ENCODE measurements at places on chromosomes 2 and 18.

DNA sequence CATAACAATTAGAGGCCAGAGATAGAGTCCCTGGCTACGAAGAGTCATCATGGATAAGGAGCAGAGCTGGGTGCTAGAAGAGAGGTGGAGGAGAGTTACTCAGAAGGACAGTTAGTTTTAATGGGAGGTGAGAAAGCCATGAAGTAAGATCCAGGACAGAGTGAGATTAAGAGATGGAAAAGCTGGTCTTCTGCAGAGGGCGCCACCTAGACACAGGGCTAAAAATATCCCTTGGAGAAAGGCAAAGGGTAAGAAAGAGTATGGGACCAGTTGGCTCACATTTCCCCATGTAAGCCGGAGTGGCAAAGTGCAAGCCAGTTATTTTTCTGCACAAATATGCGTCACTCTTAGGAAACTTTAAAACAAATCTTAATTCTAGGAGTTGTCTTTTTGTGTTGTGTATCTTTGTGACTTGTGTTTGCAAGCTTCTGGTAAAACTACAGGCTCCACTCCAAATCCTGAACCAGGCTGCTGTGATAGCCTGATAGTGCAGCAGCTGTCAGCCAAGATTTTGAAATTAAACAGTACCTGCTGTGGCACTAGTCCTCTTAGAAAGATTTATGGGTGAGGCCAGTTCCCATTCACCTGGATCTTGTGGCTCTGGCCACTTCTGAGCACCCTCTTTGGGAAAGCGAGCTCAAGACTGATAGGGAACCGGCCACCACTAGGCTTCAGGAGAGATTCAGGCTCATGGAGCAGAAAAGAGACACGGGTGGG lies 204.2 kb downstream of the TPGS2 start:
- no peak for DNase-seq

DNA sequence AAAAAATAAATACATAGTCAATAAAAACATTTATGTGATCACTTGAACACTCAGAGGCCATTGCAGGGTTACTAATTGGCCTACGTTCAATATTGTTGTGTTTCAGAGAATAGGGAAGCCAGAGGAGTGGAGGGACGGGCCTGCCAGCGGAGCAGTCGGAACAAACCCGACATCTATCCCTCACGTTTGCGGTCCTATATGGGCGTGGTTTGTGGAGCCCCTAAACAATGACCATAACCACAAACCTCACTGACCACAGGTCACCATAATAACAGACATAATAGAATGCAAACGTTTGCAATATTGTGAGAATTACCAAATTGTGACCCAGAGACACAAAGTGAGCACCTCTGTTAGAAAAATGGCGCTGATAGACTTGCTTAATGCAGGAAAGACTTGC lies 19.5 kb upstream of the ZNF516 start:
- DNase-seq: no peak

DNA sequence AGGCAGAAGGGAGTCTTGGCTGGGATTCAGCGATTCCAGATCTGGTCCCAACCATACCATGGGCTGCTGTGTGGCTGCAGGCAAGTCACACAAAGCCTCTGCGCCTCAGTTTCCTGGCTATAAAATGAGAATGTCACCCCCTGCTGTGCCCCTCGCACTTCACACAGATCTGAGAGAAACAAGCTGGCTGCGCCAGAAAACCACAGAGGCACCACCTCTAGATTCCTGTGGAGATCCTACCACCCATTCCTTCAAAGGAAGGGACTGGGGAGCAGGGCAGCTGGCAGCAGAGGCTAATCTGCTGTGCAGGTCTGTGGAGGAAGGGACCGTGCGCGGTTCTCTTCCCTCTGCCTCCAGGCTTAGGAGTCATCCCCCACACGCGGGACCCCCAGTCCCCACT lies 19.8 kb downstream of the NEURL3 start:
- no peak for DNase-seq

GRCh38 chr2:156565066-156565710 lies 129.0 kb downstream of the GPD2 start:
- DNase-seq: no peak

- no peak for DNase-seq
These were observed 63.8 kb downstream of the RTP5 start for GRCh38 chr2:241933179-241933911.

- DNase-seq: no peak
These were observed 28.2 kb upstream of the AMMECR1L start for GRCh38 chr2:127913808-127914457.

DNA sequence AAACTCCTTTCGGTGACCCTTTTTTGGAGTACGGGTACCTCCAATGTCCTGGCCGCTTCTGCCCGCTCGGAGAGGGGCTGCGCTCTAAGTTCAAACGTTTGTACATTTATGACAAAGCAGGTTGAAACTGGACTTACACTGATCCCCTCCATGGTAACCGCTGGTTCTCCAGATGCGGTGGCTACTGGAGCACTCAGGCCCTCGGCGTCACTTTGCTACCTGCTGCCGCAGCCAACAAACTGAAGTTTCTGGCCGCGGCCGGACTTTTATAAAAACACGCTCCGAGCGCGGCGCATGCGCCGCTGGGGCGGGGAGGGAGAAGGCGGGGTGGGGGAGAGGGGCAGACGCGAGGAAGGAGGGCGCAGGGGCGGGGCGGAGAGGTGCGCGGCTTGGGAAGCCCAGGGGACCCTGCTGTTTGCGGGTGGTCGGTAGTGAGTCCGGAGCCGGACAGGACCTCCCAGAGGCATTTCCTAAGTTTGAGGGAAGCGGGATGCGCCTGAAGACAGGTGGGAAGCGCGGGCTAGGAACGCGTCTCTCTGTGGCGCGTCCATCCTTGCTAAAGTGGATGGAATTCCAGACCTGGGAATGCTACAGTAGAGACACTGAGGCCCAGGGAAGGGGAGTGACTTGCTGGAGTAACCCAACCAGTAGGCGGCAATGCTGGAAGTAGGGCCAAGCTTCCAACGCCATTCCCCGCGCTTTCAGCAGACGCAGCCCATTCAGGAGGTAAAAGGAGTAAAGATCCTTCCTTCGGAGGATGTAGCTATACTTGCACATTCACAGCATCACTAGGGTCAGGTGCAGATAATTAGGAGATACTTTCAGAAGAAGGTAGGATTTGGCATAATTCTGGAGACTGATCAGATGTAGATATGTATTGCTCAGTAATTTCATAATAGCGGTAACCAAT lies at the start of gene CXCR4:
TSS of gene CXCR4 (minus strand) at position 241 of the 910 bp plus-strand sequence. CDS start at position 152, 89 bp downstream.
- peak; percentile 69 for DNase-seq

DNA sequence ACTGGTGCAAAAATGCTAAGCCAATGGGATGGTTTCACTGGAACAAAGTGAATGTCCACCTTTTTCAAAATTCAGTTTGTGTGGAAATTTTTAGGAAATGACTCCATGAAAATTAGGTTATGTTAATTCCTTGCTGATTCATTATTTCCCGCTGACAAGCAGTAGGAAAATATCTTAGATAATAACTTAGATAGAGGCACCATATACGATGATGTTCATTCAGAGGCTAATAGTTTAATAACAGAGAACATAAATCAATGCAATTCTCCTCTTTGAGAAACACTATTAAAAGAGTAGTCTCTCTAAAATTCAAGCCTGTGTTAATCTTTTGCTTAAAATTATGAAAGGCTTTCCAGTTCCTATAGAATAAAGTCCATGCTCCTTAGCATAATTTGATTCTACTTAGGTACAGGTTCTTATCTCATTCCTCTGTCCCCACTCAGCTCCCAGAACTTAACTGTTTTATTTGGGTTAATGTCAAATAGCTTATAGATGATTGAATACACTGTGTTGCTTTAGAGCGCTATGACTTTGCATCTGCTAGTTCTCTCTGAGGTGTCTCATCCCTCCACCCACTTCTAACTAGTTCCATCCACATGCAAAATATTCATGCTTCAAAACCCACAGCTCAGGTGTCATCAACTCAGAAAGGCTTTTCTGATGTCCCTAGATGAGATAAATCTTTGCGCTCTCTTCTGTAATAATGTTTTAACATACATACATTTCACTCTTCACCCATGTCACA lies 503.6 kb downstream of the ERBB4 start:
- peak; percentile 8 for DNase-seq

DNA sequence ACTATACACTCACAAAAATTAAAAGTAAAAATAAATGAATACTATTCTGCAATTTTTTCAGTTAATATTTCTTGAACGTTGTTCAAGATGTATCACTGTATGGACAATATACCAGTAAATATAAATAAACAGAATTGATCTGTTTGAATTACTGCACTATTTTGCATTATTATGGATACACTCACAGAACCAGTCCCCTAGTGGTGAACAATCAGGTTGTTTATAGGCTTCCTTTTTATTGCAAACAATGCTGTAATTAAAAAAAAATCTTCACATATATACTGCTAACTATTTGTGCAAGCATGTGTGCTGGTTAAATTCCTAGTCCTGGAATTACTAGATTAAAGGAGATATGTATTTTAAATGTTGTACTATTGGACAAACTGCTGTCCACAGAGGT lies 306.0 kb downstream of the FBXO15 start:
- DNase-seq: no peak

DNA sequence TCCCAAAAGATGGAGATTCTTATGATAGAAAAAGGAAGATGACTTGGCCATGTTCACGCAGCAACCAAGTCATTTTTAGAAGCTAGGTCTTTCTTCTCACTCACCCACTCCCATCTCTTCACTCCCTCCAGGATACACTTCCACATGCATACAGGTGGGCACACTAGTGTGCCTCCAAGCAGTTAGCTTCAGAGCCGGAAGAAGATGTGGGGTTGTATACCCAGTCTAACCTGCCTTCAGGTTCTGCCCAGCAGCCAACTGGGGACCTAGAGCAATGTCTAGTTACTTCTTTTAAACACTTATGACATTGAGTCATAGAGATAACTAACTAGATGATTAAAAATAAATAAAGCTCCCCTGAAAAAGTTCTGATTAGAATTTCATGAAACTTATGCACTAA lies 21.8 kb upstream of the TANK start:
- DNase-seq: no peak

DNA sequence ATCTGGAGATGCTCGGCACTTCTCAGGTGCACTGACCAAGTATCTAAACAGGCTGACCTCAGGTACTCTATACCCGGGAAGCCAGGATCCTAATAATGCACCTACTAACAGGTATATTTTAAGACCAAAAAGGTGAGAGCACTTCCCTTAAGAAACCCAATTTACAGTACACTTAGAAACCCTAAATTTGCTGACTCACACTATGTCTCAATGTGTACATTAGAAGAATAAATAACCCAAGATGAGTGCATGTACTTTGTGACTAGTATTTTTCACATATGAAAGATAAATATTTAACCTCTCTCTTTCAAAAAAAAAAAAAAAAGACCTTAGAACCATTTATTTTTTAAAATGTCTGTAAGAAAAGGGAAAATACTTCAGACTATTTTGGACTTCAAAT lies 118.8 kb downstream of the ZNF516 start:
- no peak for DNase-seq

GRCh38 chr2:104849618-104850141 lies 4.2 kb upstream of the POU3F3 start:
- peak; percentile 81 for DNase-seq

- no peak for DNase-seq
These were observed 161.6 kb downstream of the RDH14 start for GRCh38 chr2:18398833-18399232.

DNA sequence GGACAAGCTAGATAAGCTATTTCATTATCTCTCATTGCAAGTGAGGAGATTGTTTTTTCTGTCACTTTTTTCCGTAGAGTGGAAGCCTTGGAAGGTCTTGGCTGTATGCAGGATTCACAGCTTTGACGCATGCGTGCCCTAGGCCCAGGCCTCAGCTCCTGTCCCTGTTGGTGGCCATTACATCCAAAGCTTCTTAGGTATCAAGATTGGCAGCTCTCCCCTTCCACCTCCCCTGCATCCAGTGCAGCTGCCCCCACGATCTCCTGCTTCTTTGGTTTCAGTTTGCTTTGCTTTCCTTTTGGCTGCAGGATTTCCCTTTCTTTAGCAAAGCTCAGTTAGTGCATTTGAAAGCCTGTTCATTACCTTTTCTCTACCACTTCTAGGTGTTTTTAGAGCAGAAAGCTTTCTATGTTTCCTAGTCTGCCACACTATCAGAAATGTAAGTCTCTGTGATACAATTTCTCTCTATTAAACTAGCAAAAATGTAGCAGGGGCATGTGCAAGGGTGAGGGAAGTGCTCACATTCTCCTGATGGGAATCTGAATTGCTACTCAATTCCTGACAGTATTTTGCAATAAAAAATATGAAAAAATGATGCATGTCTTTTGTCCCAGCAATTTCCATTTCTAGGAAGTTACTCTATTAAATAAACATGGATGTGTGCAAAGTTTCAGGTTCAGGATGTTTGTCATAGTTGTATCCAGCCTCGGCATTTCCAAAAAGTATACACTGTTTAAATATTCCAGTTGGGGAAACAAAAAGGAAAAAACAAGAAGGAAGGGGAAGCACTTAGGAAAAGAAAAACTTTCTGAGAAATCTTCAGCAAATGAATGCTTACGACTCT lies 91.2 kb downstream of the LIPG start:
- DNase-seq: no peak

DNA sequence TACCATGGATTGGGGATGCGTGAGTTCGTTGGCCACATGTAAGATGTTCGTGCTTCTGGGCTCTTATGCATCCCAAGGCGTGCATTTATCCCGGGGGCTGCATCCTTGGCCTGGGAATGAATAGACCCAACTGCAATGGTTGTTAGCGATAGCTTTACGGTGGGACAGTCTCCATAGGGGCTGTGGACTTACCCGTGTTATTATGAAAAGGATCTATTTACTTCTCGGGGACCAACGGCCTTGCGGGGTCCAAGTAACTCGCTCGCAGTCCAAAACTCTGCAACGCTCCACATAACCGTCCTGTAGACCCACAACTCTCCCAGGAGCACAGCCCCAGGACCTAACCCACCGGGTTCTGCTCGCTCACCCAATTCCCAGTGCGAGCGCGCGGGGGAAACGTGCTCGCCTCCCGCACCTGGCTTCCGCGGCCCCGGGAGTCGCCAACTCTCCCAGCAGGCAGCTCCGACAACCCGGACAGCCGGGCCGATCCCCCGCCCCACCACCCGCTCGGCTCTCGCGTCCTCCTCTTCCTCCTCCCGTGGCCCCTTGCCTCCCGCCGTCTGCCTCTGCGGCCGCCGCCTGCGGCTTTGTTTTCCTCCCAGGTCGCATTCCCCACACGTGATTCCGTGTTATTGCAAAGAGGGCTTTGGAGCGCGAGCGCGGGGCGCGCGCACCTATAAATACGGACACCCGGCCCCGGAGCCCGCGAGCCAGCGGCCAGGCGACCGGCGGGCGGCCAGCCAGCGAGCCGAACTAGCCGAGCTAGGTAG lies at the start of gene CABLES1:
TSS of gene CABLES1 (plus strand) at position 706 of the 770 bp plus-strand sequence. CDS start 278 bp downstream, outside the sequence.
- DNase-seq: peak; percentile 63

DNA sequence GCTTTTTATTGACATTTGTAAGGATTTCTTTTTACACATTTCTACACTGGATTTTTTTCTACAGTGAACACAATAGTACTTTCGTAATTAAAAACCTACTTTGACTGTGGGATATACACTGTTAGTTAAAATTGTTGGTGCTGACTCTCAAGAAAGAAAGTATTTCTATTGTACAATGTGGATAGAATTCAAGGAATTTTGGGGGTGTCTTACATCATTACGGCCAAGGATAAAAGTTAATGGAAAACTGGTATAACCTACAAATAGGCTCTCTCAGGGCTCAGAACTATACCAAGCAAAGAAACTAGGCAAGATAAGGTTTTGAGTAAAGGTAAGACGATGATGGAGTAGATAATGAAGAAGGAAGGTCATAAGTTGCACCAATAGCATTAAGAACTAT lies 198.4 kb upstream of the PARD3B start:
- DNase-seq: no peak
